CD14-positive monocyte (primary cell): ENCODE measurements at places on chromosomes 3 and 15. TPM values are rescaled to one million over a fixed set of nuclear protein-coding genes. Genes with fewer than 3 reads are reported as not detected.

The GTF2A2 gene
- polyA plus RNA-seq, result 166 TPM

The IL17RE gene
- 0.27 and 0.60 TPM in 2 replicates for polyA plus RNA-seq

The OXTR gene
- polyA plus RNA-seq, result not detected

GRCh38 chr3:147760941-147761340 lies 351.8 kb downstream of the ZIC1 start:
- no peak for DNase-seq

DNA sequence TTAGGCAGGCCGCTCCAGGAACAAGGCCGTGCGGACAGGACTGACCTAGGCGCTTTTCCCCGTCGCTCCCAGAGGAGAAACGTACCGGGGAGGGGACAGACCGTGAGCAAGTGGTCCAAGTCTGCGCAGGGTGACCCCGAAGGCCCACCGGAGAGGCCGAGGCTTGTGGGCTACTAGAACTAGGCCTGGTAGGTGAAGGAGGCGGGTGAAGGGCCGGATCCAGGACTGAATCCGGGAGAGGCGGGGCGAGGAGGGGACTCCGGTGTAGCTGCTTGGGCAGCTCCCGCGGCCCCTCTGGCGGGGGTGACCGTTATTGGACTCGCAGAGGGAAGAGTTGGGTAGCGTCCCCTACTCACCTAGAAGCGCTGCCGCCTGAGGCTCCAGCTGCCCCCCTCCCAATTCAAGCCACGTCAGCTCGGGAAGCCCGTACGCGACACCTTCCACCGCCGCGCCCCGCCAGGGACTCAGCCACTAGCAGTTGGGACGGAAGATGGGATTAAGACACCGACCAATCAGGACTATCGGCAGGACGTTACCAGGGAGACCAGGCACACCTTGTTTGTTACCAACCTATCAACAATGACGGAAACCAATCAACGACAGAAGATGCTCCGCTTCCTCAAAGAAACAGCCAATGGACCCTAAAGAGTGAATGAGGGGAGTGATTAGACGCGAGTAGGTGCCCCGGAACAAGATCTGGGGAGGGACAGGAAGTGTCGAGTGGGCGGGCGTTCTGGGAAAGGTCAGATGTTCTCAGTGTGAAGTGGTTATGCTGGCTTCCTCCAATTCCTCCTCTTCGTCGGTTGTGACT lies at the start of gene GOLGB1:
TSS of gene GOLGB1 (minus strand) at position 466 of the 811 bp plus-strand sequence. CDS start 18,770 bp downstream, outside the sequence.
- peak; percentile 99 for DNase-seq

DNA sequence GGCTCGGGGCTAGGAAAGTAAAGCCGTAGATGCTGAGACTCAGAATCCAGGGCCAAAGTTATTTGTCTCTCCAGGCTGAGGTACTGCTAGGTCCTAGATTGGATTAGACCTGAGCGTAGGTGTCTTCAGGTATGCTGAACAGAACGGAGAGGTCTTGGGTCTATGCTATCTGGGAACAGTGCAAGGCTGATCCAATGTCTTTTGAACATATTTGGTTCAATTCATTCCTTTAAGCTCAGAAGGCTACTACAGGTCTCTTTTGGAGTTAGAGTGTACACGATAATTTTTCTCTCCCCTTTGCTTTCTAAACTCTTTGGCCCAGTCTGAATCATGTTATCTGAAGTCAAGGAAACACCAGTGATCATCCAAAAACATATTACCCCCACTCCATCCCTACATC lies 137.5 kb upstream of the TBL1XR1 start:
- no peak for DNase-seq

The LYZL4 gene
- polyA plus RNA-seq, result not detected

GRCh38 chr3:11420066-11420465 lies 147.9 kb downstream of the ATG7 start:
- no peak for DNase-seq

DNA sequence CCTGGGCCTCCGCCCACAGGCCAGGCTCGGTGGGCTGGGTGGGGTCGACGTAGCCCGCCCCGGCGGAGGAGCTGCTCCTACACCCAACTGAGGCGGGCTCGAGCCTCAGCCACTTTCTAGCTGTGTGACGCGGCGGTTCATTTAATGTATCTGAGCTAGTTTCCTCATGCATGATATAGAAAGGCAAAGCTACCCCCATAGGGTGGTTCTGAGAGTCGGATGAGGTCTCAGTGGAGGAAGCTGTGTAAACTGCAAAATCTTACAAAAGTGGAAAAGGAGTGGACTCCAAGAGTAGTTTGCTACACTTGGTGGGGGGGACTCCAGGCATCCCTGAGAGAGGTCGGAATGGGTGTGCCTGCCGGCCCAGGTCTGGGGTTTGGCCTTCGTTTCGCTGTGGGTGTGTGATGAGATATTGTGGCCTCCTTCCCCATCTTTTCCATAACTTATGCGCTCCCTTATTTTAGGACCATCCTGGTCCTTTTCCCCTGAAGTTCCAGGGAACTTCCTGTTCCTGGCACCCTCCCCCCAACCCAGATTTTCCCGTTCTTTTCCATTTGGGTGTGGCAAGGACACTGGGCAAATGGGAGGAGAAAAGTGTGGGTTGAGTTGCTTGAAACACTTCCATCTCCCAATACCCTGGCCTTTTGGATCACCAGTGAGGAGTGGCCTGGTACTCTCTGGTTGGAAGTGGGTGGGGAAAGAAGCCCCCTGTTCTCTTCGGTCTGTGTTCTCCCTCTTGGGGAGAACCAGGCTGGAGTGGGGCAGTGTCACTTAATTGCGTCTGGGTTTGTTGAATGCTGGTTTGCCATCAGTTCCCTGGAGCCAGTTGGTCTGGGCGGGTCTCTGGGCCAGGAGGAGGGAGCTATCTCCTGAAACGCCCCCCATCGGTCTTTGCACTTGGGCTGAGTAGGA lies 1.1 kb downstream of the PDIA5 start:
- DNase-seq, result peak; percentile 7

- no peak for DNase-seq
Measured at GRCh38 chr3:122283796-122284445, 41.1 kb upstream of the CSTA start.

GRCh38 chr3:81760215-81760614 lies 1.2 kb downstream of the GBE1 start:
- DNase-seq, result peak; percentile 2

The AGTR1 gene
- not detected in 2 replicates for polyA plus RNA-seq

DNA sequence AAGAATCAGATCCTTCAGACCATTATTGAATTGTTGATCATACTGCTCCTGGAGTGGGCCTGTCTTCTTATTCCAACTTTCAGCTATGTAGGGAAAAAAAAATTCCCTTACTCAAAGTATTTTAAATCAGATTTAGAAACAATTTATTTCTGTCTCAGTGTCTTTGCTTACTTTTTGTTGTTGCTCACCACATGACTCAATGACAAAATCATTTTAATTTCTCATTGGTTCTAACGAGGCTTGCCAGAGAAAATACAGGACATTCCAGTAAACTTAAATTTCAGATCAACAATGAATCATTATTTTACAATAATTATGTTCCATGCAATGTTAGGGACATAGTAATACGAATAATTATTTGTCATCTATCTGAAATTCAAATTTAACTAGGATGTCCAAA lies 748.5 kb upstream of the CBLB start:
- DNase-seq, result no peak

DNA sequence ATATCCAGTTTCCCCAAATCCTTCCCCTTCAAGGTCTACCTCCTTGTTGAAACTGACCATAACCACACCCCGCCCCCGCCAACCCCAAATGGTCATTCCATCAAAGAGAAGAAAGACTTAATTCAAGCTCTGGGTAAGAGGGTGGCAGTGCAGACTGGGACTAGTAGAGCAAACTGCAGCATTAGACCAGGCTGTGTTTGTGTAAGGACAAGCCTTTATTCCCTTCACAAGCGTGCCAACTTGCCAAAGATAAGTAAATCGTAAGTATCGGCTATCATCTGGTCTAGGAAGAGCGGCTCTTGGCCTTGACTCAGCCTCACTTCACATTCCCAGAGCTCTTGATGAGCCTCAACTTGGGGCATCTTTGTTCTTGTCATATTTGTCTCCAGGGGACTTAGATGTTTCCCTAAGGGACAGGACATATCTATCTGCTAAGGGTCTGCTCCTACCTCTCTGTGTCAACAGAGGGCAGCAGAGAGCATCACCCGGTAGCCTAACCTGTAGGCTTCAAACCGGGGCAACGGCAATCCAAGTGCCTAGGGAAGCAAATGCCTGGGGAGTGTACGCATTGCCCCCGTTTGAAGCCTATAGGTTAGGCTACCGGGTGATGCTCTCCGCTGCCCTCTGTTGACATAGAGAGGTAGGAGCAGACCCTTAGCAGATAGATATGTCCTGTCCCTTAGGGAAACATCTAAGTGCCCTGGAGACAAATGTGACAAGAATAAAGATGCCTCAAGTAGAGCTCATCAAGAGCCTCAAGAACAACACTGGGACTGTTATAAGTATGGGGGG lies 8.9 kb upstream of the MAP3K13 start:
- DNase-seq, result peak; percentile 60

The MYZAP gene
- 0.13 TPM for polyA plus RNA-seq

GRCh38 chr3:72165317-72165716 lies 380.4 kb upstream of the PROK2 start:
- no peak for DNase-seq

DNA sequence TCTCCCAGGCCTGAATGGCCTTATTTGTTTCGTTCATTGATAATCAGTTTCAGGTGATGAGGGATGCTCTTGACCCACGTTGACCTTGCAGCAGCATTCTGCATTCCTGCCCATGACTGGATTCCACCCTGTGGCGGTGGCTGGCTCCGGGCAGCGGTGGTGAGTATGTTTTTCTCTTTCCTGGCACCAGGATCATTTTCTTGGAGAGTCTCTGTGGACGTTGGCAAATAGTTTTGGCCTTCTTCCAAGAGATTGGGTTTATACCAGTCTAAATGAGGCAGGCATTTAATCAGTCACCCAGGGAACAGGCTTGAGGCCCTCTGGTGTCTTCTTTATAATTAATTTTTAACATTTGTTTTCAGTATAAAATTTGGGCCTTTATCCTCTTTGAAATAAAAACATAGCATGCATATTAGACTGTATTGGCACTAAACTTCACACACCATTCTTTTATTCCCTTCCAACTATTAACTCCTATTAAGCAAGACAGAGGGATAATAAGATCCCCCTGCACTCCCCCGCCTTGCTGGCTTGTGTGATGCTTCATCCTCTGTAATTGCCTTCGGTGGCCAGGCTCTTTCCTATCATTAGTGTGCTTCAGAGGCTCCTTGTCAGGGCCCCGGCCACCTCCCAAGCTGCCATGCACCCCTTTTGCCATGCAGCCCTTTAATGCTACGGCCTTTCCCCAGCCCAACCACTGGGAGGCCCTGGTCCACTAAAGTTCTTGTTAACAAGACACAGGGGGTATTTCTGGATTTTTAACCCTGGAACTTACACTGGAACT lies 176.2 kb upstream of the TOPAZ1 start:
- no peak for DNase-seq

DNA sequence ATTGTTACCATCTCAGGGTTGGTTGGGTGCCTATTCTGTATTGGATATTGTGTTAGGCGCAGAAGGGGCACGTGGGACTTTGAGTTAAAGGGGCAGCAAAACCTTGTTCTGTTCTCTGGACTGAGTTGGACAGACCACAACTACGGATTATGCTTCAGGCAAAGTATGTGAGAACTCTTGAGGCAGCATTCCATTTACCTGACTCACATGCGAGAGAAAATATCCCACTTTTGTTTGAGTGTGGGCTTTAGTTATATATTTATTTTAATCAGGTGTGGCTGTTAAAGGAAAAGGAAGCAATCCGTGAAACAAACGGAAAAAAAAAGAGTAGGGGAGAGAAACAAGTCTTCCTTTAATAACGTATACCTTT lies 627 bp upstream of the PLS1 start:
- no peak for DNase-seq

DNA sequence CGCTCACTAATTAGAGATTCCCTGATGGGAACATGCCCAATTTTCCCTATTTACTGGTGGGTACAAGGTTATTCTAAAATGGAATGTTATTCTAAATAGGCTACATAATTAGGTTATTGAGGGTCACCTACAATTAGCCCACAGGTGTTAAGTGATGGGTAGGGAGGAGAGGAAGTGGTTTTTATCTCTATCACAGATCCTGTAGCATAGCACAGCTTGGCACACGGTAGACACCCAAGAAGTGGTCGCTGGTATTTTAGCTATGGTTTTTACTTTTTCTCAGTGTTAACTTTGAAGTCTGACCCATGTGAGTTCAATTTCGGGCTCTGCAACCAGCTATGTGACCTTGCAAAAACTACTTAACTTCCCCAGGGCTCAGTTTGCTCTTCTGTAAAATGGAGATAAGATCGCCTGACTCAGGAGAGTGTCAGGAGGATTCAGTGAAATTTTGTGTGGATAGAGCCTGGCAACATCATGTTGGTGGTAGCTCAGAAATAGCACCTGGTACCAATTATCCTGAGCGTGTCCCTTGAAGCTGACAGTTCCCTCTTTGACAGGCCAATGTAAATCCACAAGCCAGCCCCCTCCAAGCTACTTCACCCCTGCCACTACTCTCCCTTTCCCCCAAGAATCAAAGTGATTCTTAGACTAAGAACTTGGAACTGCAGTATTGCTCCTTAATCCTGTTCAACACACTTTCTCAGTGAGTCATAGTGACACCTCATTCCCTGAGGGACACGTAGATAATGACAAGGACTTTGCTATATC lies 8.7 kb upstream of the LMCD1 start:
- DNase-seq, result no peak

GRCh38 chr3:54163441-54163840 lies 41.1 kb downstream of the CACNA2D3 start:
- no peak for DNase-seq

The PSMD6 gene
- polyA plus RNA-seq, result 135 TPM

The TRAT1 gene
- 0.33 TPM for polyA plus RNA-seq

The EIF2B5 gene
- polyA plus RNA-seq, result 36.5 and 50.0 TPM in 2 replicates

The LMCD1 gene
- polyA plus RNA-seq, result not detected

DNA sequence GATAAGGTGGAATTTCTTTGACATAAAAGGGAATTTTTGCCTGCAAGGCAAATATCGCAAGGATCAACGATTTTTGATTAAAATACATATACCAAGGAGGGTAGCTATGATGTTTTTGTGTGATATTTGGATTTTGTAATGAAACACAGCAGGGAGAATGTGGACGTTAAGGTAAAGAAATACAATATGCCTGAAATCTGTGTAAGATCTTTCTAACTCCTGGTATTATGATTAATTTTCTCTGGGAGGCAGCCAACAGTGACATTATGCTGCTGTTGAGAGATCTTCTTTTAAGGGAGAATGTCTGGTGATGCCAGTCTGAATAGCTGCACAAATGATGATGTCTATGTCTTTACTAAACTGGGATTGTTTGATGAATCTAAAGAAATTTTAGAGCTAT lies 972.2 kb downstream of the SQOR start:
- DNase-seq, result no peak

DNA sequence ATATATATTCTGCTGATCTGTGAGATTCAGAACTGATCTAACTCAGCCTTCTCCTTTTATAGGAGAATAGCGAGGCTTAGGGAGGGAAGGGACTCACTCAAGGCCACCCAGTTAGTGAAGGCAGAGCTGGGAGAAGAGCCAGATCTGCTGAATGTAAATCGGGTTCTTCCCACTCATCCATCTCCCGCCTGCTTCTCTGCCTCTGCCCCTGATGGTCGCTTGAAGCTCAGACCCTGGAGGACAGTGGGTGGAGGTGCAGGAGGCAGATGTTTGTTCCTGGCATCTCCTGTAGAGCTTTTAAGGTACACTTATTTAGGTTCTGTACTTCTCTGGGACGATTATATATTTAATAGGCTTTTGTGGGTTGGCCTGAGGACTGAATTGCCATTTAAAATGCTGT lies 4.3 kb downstream of the PDIA5 start:
- DNase-seq, result no peak

- DNase-seq, result no peak
Measured at GRCh38 chr3:62954580-62954979, 79.4 kb upstream of the CADPS start.
